ENCODE measurements at places on chromosomes 16 and 17.

DNA sequence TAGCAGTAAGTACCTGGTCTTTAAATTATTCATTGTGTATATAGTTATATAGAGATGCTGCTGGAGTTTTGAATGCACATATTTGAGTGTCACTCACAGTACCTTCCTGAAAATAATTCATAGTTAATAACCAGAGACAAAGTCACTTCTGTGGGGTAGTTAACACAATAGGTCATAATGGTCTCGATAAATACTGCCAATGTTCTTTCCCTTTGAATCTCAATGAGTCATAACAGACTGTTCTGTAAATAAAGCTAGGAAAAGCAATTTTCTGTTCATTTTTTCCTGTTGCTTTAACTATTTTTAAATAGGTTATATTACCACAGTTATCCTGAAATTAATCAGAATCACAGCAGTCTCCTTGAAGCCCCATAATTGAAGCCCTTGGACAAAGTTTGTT is 87.2 kb downstream of the MAP2K4 start:
- DNase-seq = no peak

GRCh38 chr17:56822725-56823124 is 11.0 kb downstream of the C17orf67 start:
- DNase-seq = no peak

GRCh38 chr16:89507834-89508590 is at the start of gene SPG7:
Gene SPG7, plus strand, starts transcription at chr16:89508403. Its CDS starts 15 bp downstream, at chr16:89508418.
- no peak for DNase-seq

- no peak for DNase-seq
Measured at GRCh38 chr16:3789375-3790099, 72.2 kb upstream of the TRAP1 start.

DNA sequence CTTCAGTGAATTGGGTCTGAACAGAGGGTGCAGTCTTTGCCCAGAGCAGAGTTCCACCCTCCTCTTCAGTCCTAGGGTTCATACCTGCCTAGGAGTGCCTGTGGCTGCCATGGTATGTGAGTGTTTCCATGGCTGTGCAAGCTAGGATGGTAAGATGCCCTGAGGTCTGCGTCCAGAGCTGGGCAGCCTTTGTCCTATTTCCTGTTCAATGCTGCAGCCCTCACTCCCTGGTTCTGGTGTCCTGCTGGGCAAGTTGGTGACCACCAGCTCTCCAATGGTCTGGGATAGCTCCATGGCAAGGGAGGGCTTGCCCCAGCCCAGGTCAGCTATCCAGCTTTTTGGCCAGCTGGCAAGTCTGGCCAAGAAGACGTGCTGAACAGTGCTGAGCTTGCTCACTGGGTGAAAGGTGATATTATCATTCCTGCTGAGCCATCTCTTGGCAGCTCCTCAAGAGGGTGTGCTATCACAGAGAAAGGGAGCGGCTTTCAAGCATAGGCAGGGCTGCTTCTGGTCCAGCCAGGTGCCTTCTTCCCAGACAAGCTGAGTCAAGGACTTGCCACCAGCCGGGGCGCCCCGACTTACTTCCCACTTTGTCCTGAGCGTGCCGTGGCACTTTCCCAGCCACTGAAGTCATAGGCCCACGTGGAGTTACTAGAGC is 13.0 kb upstream of the NFATC3 start:
- peak; percentile 34 for DNase-seq
